ENCODE measurements at places on chromosomes 2 and 18.

DNA sequence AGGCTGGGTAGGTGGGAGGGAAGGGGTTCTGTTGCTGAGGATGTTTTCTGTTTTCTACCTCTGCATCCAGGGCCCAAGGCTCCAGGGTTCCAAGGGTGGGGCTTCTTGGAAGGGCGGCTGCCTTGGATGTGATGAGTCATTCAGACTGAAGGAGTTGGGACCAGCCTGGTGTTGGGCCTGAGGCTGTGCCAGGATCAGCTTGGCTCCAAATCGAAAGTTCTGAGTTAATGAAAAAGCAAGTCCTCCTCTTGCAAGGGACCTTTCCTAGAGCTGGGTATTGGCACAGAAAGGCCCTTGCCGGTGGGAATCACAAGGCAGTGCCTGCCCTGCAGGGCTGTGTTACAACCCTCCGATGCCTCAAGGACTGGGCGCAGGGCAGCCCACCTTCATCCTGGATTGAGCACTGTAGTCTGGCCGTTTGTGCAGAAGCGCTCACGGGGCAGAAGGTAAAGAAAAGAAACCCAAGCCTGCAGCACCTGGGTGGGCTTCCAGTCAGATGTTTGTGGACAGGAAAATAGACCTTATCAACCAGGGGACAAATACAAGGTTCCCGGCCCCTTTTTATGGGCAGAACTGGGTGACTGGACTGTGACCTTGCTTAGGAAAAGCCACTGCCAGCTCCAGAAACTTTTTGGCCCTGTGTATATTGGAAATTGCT lies 52.5 kb upstream of the MCFD2 start:
- DNase-seq: peak; percentile 88

DNA sequence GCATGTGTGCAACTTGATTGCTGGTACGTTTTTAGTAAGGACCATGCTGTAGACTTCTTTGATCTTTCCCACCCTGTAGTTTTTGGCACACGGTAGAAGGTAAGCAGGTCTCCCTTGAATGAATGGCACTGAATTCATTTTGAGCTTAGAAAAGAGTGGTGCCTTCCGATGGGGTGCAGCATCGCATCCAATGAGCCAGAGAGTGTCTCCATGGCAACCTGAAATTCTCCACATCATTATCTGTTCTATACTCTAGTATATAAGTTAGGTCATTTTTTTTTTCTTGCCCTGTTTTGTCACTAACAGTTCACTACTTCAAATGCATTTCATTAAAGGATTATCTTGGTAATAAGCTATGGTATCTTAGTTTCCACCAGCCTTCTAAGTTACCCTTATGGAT lies 81.2 kb upstream of the REV1 start:
- no peak for DNase-seq

- no peak for DNase-seq
These were observed 41.9 kb downstream of the SCN9A start for GRCh38 chr2:166333801-166334200.

- DNase-seq: no peak
These were observed 109.9 kb downstream of the SLC4A3 start for GRCh38 chr2:219737270-219737691.

GRCh38 chr18:33157893-33158292 lies 282.6 kb downstream of the CCDC178 start:
- DNase-seq: no peak

DNA sequence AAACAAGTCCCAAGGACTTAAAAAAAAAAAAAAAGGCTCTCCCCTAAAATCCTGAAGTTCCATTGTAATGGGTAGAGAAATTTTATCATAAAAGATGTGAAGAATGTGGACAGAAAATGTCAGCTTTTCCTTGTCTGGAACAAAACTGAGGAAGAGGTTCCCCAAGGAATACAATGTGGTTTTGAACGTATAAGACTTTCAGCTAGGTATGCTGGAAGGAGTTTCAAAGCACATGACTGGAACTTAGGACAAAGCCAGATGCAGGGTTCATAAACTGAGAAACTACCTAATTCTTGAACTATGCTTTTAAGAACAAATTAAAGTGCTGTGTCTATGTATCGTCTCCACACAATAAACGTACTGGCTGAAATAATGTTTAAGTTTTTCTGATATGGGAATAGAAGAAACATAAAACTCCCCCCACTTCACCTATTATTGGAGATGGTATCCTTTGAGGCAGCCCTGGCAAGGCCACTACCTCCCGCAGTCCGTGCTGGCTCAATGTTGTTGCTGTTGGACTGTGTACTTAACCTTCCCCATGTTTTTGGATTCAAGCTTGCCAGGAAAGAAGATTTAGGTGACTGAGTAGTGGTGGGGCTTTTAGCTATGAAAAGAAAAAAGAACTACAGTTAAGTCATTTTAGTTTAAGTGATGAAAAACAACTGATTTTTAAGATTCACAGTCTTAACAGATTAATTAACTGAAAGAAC lies 84.2 kb upstream of the DNER start:
- DNase-seq: no peak

DNA sequence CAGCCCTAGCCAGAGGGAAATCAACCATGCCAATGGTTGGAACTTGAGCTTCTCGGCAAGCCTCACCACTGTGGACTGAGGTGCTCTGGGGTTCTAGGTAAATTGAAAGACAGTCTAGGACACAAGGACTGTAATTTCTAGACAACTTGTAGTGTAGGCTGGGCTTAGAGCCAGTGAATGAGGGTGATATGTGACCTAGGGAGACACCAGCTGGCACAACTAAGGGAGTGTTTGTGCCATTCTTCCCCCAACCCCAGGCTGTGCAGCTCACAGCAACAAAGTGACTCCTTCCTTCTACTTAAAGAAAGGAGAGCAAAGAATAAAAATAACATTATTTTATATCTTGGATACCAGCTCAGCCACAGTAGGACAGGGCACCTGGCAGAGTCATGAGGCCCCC lies 1690.7 kb upstream of the TMEFF2 start:
- DNase-seq: no peak

- DNase-seq: no peak
These were observed 464.2 kb downstream of the CCDC85A start for GRCh38 chr2:56647997-56648396.

DNA sequence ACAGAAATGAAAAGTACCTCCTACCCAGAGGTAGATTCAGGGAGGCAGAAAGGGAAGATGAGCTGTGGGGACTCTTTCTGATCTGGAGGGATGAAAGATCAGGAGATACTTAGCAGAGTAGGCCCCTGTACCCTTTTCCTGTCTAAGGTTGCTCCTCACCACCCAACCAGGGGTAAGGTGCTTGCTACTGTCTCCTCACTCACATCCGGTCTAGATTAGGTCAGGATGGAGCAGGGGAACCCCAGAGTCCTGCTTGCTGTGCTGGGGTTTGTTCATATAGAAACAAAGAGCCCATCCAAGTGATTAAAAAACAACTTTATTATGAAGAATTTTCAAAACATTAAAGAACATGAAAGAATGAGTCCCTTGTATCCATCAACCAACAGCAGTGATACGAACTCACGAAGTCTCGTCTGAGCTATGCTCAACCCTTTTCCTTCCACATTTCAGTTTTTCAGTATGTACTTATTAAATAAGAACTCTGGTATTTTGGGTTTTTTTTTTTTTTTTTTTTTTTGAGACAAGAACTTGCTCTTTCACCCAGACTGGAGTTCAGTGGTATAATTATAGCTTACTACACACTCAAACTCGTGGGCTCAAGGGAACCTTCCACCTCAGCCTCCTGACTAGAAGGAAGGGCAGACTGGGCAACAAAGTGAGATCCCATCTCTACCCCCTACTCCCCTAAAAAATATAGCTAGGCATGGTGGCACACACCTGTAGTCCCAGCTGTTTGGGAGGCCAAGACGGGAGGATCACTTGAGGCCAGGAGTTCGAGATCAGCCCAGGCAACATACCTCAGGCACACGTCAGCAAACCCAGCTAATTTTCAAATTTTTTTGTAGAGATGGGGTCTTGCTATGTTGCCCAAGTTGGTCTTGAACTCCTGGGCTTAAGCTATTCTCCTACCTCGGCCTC lies 28.5 kb upstream of the MCFD2 start:
- no peak for DNase-seq

- DNase-seq: no peak
These were observed 102.1 kb upstream of the HS6ST1 start for GRCh38 chr2:128420776-128421175.

DNA sequence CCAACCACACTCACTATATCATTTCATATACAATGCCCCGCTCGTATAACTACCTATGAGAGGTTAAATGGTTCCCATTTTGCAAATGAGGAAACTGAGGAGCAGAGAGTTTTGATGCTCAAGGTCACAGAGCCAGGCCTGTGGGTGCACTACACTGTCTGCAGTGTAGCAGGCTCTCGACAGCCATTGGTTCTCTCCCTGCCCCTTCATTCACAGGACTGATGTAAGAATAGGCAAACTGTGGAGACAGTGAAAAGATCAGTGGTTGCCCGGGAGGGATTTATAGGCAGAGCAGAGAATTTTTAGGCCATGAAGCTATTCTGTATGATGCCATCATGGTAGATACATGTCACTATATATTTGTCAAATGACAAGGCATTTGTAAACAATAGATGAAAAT lies 39.0 kb upstream of the LBH start:
- DNase-seq: no peak

GRCh38 chr2:117933884-117934354 lies 80.0 kb downstream of the CCDC93 start:
- no peak for DNase-seq

GRCh38 chr2:226715347-226715990 lies 84.2 kb downstream of the IRS1 start:
- no peak for DNase-seq

DNA sequence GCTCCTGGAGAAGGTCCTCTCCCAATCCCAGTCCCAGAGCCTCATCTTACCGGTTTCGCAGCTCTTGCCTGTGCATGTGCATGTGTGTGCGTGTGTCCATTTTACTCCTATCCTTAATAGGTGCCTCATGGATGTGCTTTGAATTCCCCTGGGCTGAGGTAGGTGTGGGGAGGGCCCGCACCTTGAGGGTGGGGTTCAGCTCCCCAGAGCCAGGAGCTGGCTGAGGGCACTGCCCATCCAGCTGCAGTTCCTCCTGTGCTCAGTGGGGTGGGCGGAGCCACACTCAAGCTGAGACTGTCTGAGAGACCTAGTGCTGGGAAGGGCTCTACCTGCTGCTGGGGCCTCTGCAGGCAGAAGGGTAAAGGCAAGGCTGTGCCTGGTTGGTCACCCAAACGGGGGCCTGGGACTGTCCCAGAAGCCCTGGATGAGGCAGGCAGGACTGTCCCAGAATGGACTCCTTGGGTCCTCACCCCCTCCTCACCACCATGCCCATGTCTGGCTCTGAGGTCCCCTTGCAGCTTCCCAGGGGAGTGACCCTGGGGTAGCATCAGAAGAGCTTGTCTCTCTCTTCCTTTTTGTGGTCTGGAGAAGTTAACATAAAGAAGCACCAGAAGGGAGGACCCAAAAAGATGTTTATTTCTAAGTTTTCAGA lies 8.9 kb downstream of the GDF7 start:
- no peak for DNase-seq

DNA sequence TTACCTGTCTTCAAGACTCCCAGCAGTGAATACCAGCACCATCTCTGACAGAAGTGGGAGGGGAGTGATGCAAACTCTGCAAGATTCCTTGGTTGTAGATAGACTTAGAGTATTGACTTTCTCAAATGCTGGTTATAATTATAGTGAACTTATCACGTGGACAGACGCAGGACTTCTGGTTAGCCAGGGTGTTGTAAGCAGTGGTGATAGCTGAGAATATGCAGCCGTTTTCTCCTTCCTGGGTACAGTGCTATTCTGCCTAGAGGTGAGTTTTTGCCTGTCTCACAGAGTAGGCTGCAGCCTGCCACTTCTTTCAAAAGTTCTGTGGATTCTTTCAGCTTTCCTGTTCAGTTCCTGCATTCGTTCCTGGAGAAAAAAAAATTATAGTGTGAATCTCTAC lies 733 bp upstream of the CXCR2 start:
- no peak for DNase-seq
